ENCODE measurements at places on chromosomes 3 and 15. TPM values are rescaled to one million over a fixed set of nuclear protein-coding genes. Genes with fewer than 3 reads are reported as not detected.

The NAA50 gene
- 203 TPM for total RNA-seq

The CPN2 gene
- 0.10 TPM for total RNA-seq

The GNAT1 gene
- not detected for total RNA-seq

The ZNF80 gene
- not detected for total RNA-seq

The GPR160 gene
- total RNA-seq: 0.24 TPM

The TMEM41A gene
- 9.4 TPM for total RNA-seq

The DNAJC17 gene
- 36.9 TPM for total RNA-seq

The C15orf62 gene
- not detected for total RNA-seq

- peak; percentile 67 for DNase-seq
Measured at GRCh38 chr3:36678216-36679013, 85.9 kb downstream of the DCLK3 start.

DNA sequence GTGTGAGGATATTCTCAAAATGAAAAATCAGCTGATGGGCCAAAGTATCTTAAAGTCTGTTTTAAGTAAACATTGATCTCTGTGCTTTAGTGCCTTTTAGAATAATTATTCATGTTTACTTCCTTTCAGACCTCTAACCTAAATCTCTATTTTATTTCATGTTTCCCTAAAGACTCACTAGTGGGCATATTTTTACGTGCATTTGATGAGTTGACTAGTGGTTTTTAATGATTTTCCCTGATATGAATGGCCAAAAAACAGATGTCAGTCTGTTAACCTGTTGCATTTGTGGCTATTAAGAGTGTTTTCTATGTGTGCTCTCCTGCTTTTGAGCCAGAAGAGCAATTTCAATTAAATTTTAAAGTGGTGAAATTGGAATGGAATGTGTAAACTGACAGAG lies 6.9 kb downstream of the FAIM start:
- DNase-seq: no peak

GRCh38 chr3:32238453-32239306 lies at the start of gene CMTM8:
Gene CMTM8 (plus strand): TSS chr3:32238680. CDS start chr3:32238973, 293 bp downstream.
- peak; percentile 15 for DNase-seq

GRCh38 chr15:56894601-56895000 lies 23.8 kb upstream of the TCF12 start:
- DNase-seq: no peak

GRCh38 chr3:182715006-182715405 lies 78.3 kb upstream of the ATP11B start:
- no peak for DNase-seq

DNA sequence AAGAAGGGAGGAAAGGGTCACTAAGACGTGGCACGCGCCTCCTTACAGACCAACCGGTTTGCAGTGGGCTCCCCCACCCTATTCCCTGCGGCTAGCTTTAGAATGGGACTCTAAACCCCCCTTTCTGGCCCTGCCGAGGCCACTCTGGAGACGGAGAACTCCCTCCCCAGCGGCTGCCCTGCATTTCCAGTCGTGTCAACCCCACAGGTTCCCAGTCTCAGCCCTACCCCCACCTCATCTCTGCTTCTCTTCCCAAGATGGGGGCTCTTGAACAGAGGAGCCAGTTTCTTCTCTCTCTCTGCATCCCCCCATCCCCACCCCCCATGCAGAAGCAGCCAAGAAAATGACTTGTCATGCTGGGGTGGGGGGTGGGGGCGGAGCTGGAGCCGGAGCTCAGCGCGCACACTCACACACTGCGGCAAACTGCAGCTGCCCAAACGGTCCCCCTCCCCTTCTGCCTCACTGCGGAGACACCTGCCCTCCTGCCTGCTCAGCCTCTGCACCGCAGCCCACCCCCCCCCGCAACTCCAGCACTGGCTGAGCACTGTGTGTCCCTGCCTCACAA lies 871 bp downstream of the MAP1A start:
- no peak for DNase-seq

- peak; percentile 5 for DNase-seq
Measured at GRCh38 chr3:127888564-127889107, 26.4 kb upstream of the KBTBD12 start.

DNA sequence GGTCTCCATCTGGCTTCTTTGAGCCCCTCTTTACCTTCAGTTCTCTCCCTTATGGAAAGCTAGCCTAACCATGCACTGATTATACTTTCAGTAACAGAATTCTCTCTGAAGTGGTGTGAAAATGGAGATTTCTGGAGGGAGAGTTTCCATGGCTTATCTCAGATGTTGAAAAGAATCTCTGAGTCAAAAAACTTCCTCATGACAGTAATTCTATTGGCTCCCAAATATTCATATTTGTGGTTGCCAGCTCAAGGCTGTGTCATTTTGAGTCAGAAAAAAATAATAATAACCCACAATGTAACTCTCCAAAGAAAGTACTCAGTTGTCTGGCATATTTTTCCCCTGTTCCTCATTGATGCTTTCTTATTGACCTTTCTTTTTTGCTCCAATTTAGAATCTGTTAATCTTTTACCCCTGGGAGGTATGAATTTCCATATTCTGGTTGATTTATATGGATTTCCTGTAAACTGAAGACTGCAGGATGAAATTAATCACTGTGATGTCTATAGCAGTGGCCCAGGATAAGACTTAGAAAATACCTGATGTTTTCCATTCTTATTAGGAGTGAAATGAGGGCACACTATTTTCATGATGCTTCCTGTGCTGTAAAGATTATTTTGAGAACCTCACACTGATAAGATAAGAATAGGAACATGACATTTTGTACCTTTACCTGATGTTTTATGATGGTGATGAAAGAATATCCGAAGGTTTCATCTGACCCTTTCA lies 149.5 kb upstream of the EPHA3 start:
- DNase-seq: peak; percentile 15

- DNase-seq: no peak
Measured at GRCh38 chr3:136141891-136142290, 54.2 kb downstream of the MSL2 start.

DNA sequence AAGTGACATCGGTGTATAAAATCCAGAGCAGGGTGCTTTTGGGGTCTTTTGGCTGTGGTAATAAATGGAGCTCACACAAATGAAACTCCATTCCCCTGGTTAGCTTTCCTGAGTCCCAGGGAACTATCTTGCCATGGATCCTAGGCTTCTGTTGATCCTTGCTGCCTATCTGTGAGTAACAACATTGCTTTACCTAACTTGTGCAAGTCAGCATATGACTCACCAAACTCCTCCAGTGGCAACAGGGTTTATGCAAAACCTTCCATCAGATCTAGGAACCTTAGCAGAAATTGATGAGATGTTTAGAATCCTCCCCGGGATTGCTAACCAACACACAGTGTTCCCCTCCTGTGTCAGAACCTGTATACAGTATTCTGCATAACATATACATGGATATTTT lies 105.4 kb downstream of the SCAPER start:
- DNase-seq: peak; percentile 34

- no peak for DNase-seq
Measured at GRCh38 chr3:52290596-52291507, 3.2 kb downstream of the GLYCTK start.

DNA sequence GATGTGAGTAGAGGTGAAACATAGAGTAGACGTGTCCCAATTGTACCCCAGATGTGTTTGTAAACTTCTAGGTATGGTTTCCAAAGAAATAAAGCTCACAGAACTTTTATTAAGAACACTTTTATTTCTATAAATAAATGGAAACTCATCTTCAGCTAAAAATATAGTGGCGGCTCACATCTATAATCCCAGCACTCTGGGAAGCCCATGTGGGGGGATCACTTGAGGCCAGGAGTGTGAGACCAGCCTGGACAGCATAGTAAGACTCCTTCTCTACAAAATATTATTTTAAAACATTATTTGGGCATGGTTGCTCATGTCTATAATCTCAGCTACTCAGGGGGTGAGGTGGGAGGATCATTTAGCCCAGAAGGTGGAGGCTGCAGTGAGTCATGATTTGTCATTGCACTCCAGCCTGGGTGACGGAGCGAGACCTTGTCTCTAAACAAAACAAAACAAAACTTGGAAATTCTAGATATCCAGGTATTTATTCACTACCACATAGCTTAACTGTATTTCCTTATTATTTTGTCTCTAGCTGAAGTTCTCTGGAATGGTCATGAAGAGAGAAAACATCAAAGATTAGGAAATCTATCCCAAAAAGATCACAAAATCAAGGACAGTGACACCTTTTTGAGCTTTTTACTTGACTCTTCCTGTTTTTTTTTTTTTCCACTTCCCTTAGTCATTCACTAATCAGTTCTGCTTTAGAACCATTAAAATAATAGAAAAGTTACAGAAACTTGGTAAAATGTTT lies 258.1 kb downstream of the TIGIT start:
- peak; percentile 85 for DNase-seq

- DNase-seq: no peak
Measured at GRCh38 chr3:142237891-142238290, 12.5 kb upstream of the GK5 start.

GRCh38 chr3:132187746-132188145 lies 129.5 kb upstream of the ACP3 start:
- DNase-seq: no peak

DNA sequence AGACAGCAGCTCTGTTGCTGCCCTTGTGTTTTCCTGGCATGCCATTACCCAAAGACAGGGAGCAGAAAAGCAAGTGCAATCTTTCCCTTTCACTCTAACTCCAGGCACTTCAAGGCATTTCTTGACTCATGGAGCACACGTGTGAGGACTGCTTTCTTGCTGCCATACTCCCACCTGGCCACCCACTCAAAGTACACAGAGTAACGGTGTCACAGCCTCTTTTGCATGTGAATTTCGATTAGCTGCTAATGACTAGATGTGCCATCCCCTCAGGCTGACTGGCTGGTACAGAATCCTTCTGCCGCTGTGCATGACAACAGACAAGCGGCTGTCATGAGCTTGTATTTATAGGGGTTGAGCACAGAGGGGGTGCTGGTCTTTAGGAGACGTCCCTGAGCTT lies 380.6 kb downstream of the CTNNB1 start:
- no peak for DNase-seq

DNA sequence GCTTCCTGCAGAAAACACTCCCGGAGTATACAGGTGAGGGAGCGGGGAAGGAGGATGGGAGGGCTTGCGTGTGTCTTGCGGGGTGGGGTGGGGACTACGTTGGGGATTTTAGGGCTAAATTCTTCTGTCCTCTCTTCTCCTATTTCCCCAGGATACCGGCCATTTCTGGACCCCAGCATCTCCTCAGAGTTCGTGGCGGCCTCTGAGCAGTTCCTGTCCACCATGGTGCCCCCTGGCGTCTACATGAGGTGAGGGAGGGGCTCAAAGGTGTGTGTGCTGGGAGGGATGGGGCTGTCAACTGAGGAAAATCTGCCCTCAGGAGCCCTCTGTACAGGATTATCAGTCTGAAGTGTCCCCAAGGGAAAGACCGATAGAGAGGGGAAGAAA lies 6.6 kb downstream of the DUOX1 start:
- no peak for DNase-seq

DNA sequence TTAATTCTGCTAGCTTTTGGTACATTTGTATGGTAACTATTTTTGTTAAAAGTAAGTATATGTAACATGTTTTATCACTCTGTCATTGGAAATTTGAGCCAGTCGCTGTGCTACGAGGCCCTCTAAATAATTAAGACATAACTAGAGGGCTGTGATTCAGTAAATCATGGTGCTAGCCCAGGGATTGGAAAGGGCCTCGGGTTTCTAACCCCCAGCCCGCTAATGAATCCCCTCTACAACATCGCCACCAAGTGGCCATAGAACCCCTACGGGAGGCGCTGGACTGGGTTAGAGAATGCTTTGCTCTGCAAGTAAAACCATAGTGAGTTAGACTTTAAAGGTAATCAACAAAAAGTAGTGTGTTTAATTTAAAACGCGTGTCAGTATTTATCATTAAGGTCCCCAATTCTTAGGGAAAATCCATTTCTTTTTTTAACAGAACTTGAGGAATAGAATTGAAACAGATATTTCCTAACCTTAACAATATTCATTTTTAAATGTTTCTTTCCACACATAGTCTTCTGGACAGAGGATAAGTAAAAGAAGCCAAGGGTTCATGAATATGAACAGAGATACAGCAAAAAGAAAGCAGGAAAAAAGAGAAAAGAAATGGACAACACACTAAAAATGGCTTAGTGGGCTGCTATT lies 744.7 kb downstream of the EPHA3 start:
- no peak for DNase-seq

GRCh38 chr3:8629151-8630021 lies 15.2 kb downstream of the SSUH2 start:
- peak; percentile 98 for DNase-seq

All from RPMI7951 (cell line).